ENCODE measurements at places on chromosomes 16 and 17.

DNA sequence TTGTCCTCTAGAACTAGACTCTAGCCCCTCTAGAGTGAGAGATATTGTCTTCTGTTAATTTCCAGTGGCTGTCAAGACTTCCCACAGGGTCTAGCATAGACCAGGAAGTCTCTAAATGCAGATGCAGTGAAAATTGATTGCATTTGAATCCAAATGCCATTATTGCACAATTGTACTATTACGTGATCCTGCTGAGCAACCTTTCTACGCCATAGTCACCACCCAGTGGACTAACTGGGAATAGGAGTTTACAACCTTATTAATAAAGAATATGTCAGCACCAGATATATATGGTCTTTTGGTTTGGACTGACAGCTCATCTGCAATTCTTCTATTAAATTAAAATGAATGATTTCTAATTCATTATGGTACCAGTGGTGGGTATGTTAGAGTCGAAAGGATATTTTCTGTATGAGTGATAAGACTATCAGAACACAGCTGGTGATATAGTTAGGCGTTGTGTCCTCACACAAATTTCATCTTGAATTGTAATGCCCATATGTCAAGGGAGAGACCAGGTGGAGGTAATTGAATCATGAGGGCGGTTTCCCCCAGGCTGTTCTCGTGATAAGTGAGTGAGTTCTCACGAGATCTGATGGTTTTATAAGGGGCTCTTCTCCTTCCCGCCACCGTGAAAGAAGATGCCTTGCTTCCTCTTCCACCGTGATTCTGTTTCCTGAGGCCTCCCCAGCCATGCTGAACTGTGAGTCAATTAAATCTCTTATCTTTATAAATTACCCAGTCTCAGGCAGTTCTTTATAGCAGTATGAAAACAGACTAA, 138.9 kb upstream of the CA10 start:
- DNase-seq, result peak; percentile 2

GRCh38 chr17:9451934-9452333, 123.7 kb downstream of the STX8 start:
- no peak for DNase-seq

DNA sequence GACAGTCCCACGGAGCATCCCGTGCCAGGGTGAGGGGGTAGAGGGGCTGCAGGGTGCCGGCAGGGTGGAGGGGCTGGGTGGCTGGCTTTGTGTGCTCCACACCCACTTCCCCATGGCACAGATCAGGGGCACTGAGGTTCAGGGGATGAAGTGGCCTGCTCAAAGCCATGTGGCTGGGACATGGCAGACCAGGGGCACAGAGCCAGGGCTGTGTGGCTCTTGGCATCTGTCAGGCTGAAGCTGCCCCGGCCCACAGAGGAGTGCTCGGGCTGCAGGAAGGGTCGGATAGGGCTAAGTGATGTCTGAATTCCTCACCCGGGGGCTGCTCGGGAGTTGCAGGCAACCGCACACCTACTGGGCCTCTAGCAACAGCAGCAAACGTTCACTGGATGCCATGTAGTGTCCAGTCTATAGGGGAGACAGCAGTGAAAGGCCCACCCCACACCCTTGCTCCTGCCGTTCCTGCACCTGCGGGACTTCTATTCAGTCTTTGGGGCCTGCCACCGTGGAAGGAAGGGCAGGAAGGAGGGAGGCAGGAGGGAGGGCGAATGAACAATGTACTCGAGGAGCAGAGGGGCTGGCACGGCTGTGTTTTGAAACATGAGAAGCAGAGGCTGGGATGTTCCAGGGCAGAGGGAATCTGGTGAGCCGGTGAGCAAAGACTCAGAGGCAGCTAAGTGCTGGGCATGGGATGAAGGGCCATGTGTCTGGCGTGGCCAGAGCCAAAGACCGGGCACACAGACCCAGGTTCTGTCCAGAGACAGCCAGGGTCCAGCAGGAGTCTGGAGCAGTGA, 15.1 kb downstream of the SLC5A10 start:
- DNase-seq, result peak; percentile 42

DNA sequence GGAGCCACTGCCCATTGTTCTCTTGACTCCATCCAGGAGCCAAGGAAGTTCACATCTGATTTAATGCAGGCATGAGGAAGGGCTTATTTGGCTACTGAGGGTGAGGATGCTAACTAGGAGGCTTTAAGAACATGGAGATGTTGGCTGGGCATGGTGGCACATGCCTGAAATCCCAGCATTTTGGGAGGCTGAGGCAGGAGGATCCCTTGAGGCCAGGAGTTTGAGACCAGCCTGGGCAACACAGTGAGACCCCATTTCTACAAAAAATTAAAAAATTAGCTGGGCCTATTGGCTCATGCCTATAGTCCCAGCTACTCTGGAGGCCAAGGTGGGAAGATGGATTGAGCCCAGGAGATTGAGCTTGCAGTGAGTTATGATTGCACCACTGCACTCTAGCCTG, 116.5 kb downstream of the RAP1GAP2 start:
- DNase-seq, result no peak

DNA sequence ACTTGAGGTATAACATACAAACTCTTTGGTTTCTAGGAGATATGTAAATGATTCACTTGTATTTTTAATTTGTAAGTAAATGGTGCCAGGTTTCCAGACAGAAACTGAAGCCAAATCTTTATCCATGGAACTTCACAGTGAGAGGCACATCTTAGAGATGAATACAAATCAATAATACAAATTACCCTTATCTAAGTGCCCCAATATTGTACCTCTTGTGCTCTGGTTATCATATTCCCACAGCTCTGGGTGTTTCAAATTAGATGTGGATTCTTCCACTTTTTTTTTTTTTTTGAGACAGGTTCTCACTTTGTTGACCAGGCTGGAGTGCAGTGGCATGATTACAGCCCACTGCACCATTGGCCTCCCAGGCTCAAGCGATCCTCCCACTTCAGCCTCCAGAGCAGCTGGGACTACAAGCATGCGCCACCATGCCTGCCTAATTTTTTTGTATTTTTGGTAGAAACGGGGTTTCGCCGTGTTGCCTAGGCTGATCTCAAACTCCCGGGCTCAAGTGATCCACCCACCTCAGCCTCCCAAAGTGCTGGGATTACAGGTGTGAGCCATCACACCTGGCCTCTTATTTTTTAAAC, 38.0 kb upstream of the DHX40 start:
- no peak for DNase-seq

- no peak for DNase-seq
These were observed 31.8 kb downstream of the BBS2 start for GRCh38 chr16:56488035-56488434.

- no peak for DNase-seq
These were observed 1.6 kb downstream of the PYCARD start for GRCh38 chr16:31200821-31201568.

- no peak for DNase-seq
These were observed 187.6 kb downstream of the MYO1D start for GRCh38 chr17:32689348-32689747.

GRCh38 chr17:55757659-55758058, 6.8 kb downstream of the PCTP start:
- no peak for DNase-seq

- peak; percentile 64 for DNase-seq
These were observed 28.4 kb upstream of the WFIKKN2 start for GRCh38 chr17:50807009-50807408.

GRCh38 chr16:79599256-79599836, 1.2 kb downstream of the MAF start:
- DNase-seq, result peak; percentile 2

GRCh38 chr17:76989519-76989918, 121.3 kb downstream of the MGAT5B start:
- DNase-seq, result no peak

DNA sequence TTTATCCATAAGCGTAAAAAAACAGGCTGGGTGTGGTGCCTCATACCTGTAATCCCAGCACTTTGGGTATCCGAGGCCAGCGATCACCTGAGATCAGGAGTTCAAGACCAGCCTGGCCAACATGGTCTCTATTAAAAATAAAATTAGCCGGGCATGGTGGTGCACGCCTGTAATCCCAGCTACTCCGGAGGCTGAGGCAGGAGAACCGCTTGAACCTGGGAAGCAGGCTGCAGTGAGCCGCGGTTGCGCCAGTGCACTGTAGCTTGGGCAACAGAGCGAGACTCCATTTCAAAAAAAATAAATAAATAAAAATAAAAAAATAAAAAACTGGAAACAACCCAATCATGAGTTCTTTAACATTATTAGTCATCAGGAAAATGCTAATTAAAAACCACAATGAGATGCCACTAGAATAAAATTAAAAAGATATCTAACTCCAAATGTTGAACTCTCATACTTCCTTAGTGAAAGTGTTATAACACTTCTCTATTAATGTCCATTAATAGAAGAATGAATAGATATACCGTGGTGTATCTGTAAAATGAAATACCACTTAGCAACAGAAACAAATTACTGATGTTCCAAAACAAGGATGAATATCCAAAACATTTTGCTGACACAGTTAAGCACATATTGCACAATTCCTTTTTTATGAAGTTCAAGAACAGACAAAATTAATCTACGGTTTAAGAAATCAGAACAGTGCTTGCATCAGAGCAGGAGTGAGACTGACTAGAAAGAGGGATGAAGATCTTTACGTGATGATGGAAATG, 13.1 kb downstream of the MPHOSPH6 start:
- DNase-seq, result peak; percentile 79

DNA sequence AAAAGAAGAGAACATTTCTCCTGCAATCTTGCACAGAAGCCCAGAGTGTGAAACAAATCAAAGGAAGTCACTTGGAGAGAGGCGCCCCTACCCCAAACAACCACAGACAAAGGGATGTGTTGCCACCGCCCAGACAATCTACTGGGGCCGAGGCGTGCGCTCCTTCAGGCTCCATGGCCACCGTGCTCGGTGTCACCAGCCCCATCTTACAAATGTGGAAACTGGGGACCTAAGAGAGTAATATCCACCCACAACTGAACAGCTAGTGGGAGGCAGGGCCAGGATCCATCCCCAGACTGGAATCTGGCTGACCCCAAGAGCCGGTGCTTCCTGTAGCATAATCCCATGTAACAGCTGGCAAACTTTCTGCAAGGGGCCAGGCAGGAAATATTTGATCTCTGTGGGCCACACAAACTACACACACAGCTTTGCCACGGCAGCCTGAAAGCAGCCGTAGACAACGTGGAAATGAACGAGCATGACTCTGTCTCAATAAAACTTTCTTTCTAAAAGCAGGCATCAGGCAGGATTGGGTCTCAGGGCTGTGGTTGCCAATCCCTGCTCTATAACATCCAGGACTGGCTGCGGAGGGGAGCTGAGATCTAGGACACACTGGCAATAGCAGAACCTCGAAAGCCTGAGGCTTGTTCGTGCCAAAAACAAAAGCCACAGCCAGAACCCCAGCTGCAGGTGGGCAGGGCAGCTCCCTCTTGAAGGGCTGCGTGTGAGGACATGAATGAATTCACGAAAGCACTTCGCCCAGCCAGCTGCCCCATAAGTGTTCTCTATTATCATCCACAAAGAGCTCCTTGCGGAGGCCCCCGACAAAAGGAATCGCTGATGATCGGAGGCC, 26.6 kb upstream of the GINS2 start:
- peak; percentile 70 for DNase-seq

DNA sequence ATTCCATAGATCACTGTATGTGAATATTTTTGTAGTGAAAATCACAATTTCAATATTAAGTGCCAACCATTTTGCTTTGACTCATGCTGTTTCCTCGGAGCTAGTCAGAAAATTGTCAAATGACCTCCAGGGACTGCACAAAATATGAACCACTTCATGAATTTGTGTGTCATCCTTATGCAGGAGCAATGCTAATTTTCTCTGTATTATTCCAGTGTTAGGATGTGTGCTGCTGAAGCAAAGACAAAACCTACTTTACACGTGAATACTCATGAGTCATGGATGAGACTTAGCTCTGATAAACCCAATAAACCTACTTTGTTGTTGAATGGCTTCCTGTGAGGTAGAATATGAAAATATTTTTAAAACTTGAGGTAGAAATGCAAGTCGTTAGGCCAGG, 65.2 kb downstream of the SHCBP1 start:
- no peak for DNase-seq

DNA sequence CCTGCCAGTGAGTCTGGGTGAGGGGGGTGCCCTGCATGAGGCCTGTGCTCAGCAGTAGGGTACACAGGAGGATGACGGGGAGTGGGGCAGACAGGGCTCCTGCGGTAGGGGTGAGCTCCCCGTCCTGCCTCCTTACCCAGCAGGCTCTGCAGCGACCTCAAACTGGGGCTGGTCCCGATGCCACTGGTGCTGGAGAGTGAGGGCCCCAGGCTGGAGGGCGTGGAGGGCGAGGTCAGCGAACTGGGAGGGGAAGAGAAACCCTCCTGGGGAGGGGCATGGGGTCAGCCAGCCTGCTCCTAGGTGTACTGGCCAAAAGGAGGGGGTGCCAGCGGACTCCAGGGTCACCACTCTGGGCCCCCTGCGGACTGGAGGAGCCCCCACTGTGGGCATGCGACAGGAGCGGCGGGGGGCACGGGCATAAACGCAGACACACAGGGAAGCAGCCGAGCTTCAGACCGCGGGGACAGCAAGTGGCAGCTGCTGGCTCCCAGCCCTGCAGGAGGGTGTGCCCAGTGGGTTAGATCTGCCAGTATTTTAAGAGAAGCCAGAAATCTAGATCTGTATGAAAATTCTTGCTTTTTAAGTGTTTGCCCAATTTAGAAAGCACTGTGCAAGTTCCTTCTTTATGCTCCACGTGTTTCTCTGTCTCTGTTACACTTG, 9.0 kb upstream of the VASN start:
- DNase-seq, result no peak

Data from cardiac fibroblast (primary cell).